Renal pelvis (tissue), 12 donors: ENCODE measurements at places on chromosomes 3 and 15. TPM values are rescaled to one million over a fixed set of nuclear protein-coding genes. Genes with fewer than 3 reads are reported as not detected.

The MTMR10 gene
- polyA plus RNA-seq, result 44.9 TPM

DNA sequence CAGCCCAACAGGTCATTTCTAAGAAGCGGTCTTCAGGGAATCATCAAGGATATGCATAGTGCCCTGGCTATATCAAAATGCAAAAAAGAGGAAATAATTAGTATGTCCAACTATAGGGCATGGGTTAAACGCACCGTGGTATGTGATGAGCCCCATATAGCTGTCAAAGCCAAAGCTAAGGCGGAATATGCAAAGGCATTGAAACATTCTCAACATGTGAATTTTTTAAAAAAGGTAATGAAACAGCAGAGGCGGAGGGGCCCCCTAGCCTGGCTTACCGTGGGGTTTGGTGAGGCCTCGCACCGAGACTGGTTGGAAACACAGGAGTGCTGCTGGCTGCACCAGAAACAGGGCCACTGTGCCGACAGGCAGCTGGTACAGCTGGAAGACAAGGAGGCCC is 23.2 kb downstream of the PLXND1 start:
- no peak for DNase-seq

DNA sequence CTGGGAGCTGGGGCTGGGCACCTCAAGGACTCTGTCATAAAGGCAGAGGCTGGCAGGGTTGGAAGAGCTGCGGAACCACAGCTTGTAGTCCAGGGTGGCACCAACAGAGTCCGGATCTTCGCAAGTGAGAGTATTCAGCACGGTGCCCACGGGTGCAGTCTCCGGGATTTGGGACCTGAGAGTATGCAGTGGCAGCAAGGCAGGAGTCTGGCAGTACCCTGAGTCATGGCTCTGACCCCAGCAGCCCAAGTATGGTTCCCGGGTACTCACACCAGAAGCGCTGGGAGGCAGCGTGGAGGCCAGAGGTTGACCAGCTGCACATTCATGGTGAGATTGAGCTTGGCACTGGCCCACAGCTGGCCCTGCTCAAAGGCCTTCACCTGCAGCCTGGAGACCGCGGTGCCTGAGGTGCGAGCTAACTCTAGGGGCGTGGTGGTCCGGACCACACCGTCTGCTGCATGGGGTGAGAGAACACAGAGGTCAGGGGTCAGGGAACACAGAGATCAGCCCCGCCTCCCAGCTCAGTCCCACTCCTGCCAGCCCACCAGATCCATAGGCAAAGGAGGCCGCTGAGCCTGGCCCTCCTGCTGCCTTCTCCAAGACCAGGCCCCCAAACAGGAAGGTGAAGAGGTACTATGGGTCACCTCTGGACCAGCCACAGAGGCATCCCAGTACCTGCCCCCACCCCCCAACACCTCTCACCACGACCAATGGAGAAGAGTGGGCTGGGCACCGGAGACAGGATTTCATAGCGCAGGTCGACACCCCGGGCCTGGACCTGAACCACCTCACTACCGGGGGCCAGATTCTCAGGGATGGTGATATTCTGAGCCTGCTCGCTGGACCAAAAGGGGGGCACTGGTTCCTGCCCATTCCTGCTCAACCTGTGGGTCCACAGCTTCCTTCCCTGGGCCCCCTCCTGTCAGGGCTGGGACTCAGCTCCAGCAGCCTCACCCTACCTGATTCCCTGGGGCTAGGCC is 4.5 kb downstream of the CDHR4 start:
- no peak for DNase-seq

- no peak for DNase-seq
Measured at GRCh38 chr15:22228101-22228762, 147.9 kb downstream of the OR4M2 start.

The BRPF1 gene
- polyA plus RNA-seq, result 20.9 TPM

The DPPA2 gene
- 1.3 TPM for polyA plus RNA-seq

DNA sequence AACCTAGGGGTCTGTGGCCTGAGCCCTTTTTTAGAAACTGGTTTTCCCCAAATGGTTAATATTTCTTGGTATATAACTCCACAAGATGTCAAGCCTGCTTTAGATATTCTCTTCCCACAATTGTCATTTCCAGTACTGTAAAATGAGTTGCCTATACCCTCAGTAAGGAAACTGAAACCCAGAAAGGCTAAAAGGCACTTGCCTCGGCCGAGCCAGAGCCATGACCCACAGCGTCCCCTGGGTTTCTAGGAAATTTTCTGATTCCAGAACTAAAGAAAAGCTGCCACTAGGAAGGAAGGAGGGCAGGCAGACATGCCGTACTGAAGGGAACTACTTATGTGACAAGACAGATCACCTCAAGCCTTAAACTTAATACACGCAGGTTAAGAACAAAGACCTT is 59.1 kb downstream of the ATP8B4 start:
- DNase-seq, result no peak

The BTLA gene
- 0.41 TPM for polyA plus RNA-seq

DNA sequence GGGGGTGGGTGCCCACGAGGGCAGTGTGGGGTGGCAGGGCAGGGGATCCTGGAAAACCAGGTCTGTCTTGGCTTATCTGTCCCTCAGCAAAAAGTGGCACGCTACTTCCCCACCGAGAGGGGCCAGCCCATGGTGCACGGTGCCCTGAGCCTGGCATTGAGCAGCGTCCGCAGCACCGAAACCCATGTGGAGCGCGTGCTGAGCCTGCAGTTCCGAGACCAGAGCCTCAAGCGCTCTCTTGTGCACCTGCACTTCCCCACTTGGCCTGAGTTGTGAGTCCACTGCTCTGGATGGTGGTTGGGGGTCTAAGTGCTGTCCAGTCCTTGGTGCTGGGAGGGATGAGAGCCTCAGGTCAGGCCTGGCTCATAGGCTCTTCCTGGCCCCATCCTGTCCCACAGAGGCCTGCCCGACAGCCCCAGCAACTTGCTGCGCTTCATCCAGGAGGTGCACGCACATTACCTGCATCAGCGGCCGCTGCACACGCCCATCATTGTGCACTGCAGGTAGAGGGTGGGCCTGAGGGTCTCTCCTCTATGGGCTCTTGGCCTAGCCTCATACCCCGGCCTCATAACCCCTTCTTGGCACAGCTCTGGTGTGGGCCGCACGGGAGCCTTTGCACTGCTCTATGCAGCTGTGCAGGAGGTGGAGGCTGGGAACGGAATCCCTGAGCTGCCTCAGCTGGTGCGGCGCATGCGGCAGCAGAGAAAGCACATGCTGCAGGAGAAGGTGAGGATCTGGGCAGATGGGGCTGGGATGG is 31.1 kb downstream of the PTPN23 start:
- DNase-seq, result no peak

DNA sequence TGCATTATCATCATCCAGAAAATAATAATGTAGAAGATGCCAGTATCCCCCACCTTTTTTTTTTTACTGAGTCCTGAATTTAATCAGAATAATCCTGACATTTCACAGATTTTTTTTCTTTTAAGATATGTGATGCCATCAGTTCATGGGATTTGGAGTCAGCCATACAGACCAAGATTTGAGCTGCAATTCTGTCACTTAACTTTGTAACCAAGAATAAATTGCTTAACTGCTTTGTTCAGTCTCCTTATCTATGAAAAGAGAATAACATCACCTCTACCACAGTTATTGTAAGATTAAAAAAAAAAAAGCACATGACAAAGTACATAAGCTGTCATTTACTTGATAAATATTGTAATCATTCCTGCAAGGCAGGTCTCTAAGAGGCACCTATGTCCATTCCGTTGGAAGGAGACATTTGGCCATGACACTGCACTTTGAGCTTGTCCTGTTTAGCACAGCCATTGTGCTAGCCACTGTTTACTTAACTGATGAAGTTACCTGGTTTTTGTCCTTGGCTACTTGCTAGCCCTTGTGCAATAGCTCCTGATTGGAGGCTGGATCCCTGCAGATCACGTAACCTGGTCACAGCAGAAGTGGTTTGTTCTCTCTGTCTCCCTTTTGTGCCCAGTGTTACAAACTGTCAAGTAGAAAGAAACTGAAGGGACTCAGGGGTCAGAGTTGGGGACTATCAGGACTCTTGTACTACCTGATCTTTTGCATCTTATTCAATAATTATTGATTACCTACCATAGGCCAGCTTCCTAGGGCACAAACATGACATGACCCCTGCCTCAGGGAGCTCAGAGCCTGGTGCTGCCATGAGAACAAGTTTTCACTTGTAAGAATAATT is 306.0 kb downstream of the WDR72 start:
- no peak for DNase-seq

The CACNA2D3 gene
- polyA plus RNA-seq, result 1.3 TPM

The PRSS50 gene
- 5.1 TPM for polyA plus RNA-seq

The SAMMSON gene
- 0.19 TPM for polyA plus RNA-seq
